ENCODE measurements at places on chromosomes 2 and 18.

DNA sequence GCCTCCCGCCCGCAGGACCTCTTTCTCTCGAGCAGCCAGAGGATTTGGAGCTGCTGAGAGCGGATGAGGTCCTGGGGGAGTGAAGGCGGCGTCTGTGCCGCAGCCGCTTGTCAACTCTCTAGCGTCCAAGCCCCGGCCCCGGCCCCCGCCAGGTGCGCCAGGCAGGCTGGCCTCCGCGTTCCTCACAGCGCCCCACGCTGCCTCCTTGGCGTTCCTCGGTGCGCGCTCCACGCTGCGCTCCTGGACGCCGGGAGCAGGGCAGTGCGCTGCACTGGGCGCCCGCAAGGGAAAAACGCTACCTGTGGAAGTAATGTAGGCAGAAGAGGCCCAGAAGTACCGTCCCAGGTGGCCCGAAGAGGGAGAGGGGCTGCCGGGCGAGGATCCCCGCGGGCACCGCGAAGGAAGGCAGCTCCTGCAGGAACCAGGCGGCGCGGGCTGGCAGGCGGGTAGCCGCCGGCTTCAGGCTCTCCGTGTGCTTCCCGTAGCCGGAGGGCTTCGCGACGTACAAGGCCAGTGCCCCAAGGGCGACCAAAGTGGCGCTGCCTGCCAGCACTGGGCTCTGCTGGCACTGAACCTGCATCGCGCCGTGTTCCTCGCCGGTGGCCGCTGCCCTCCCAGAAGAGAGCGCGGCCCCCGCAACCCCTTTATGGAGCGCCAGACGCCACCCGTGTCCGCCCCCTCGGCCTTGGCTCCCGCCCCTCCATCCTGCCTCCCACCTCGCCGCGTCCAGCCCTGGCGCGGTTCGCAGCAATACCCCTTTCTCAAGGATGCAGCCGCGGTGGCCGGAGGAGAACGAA is at the start of gene SRD5A2:
Gene SRD5A2, minus strand, starts transcription at position 618 of the 797 bp plus-strand sequence. Its CDS starts 38 bp downstream, at position 580.
- no peak for DNase-seq

- no peak for DNase-seq
These were observed 22.6 kb upstream of the CCDC141 start for GRCh38 chr2:179072527-179072926.

DNA sequence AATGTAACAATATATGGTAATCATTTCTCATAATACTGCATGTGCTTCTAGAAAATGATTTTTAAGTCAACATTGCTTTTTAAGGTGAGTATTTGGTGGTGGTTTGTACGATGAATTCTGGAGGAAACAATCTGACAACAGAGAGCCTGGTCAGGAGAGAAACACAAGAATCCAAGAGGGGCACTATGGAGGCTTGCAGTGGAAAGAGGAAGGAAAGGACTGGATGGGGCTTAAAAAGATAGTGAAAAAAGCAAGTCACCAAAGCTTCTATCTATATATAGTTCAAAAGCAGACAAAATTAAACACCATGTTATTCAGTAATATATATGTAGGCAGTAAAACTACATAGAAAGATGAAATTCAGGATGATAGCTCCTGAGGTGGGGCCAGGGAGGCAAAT is 109.4 kb upstream of the SERTAD2 start:
- no peak for DNase-seq

- no peak for DNase-seq
These were observed 103.5 kb upstream of the TRIB2 start for GRCh38 chr2:12613137-12613835.

DNA sequence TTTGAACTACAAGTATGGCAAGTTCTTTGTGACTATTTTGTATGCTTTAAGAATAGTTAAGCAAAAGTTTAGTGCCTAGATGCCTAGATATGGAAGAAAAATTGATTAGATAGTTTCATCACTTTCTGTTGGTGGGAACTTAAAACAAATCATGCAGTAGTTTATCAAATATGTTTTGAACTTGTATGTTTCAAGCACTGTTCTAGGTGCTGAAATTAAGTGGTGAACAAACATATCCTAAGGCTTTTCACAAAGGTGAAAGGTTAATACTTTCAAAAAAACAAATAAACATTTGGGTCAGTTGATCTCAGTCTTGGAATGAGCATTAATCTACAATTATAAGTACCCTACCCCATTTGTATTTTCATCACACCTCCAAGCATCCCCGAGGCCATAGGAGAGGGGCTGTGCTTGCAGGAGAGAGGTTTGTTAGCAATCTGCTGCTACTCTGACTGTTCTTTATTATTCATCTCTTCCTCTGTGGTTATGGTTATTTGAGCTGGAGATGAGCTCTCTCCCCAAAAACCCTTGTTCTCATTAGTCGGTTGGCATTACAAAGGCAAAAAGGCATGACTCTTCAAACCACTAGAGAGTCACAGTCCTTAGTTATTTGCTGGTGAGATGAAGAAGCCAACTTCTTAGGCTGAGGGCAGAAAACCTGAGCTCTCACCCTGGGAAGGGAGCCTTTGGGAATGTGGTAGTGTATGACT is 103.9 kb upstream of the FHL2 start:
- peak; percentile 21 for DNase-seq

All from iris pigment epithelial cell (primary cell).